ENCODE measurements at places on chromosomes 12 and 14. TPM values are rescaled to one million over a fixed set of nuclear protein-coding genes. Genes with fewer than 3 reads are reported as not detected.

IFT43 gene
- 35.2 TPM for total RNA-seq

SLC7A8 gene
- 5.1 TPM for total RNA-seq

STRAP gene
- total RNA-seq: 60.1 TPM

NXPH4 gene
- total RNA-seq: 0.50 TPM

DACT1 gene
- 22.6 TPM for total RNA-seq

GALNT6 gene
- total RNA-seq: 115 TPM

PRH2 gene
- not detected for total RNA-seq

C14orf132 gene
- 48.6 TPM for total RNA-seq

GAPDH gene
- 6,255 TPM for total RNA-seq

FERMT2 gene
- 128 TPM for total RNA-seq

ITPR2 gene
- total RNA-seq: 24.6 TPM

All from fibroblast of lung (primary cell).